C1 segment of cervical spinal cord (tissue), 14 donors: ENCODE measurements at places on chromosomes 12 and 14.

GRCh38 chr12:121918679-121919038 lies 267 bp downstream of the CFAP251 start:
- DNase-seq = no peak

- no peak for DNase-seq
Measured at GRCh38 chr14:58138031-58138713, 13.8 kb downstream of the ARMH4 start.

- DNase-seq = no peak
Measured at GRCh38 chr12:111482462-111482861, 76.7 kb downstream of the SH2B3 start.

GRCh38 chr14:23864861-23865260 lies 88.7 kb upstream of the DHRS4 start:
- no peak for DNase-seq

GRCh38 chr12:39440101-39440500 lies 2.8 kb downstream of the KIF21A start:
- no peak for DNase-seq

DNA sequence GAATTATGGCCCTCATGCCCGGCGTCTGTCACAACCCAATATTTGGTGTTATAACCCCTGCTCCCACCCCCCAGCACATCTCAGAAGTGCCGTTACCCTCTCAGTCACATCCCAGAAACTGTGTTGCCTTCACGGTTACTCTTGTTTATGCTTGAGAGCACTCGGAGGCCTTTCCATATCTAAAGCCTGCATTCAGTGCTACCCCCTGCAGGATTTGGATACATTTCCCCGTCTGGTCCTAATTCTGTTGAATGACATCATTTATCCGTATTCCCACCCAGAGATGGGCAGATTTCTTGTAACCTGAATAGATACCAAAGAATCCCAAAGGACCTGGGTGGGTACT lies 19.1 kb upstream of the FOS start:
- no peak for DNase-seq

- DNase-seq = no peak
Measured at GRCh38 chr12:31715283-31715825, 13.5 kb downstream of the AMN1 start.

DNA sequence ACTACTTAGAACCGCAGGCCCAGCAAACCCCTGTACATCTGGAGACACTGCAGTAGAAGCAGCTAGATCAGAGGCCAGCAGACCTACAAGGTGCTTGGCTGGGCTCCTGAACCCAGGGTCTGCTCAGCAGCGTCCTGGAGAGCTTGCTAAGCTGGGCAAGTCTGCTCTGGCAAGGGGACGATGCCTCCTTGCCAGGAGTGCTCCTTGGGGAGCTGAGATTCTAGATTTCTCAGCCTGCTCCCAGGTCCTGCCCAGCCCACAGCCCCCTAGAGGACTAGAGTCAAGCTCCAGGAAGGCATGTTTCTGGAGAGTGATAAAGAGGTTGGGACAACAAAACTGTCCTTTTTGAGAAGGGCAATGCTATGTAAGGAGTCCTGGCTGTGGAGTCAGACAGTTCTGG lies 60.3 kb downstream of the HSPB8 start:
- no peak for DNase-seq
